ENCODE measurements at places on chromosomes 4 and X.

DNA sequence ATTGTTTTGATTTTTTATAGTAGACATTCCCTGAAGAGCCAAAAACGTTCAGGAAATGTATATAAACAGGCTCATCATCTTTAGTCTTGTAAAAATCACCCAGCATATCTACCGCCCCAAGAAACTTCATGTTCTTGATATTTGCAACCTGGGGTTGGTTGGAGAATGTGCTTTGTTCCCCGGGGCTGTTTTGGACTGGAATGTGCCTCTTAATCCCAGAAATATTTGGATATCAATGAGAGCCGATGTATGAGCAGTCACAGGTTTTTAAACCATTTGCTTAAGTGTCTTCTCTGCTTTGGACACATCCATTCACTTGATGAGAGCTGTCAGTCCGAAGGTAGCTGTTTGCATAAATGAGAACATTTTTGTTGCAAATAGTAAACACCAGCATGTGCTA is 449.7 kb downstream of the PCDH7 start:
- no peak for DNase-seq

GRCh38 chr4:149008415-149009025 is 566.3 kb upstream of the NR3C2 start:
- no peak for DNase-seq

DNA sequence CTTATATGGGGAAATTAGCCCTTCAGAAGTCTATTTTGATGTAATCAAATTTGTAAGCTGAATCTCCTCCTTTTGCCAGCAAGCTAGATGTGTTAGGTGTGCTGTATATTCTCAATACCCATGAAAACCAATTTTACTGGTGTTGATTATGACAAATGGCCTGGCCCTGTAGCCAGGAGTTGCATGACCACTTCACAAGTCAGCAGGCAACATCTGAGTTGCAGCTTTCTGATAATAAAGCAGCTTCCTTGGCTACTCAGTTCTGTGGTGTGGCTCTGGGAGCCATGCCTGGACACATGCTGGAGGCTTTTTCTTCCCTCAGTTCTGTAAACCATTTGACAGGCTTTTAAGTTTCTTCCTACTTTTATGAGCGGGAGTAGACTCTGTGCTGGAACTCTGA is 154.1 kb upstream of the CXCL13 start:
- no peak for DNase-seq

DNA sequence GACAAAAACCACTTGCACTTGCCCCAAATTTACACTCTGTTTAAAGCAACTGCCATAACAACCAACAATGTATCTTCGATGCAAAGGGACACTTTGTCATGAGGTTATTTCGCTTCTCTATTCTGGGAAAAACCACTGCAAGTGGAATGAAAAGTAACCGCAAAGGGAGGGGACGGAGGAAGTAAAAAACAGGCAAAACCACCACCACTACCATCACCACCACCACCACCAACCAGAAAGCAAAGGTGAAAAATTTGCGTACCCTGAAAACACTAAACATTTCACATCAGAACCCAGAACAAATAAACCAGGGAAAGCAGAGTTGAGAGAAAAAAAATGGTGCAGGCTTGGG is 1.2 kb upstream of the N4BP2 start:
- DNase-seq = peak; percentile 3

GRCh38 chrX:10130354-10130753 is 26.4 kb upstream of the CLCN4 start:
- DNase-seq = no peak

DNA sequence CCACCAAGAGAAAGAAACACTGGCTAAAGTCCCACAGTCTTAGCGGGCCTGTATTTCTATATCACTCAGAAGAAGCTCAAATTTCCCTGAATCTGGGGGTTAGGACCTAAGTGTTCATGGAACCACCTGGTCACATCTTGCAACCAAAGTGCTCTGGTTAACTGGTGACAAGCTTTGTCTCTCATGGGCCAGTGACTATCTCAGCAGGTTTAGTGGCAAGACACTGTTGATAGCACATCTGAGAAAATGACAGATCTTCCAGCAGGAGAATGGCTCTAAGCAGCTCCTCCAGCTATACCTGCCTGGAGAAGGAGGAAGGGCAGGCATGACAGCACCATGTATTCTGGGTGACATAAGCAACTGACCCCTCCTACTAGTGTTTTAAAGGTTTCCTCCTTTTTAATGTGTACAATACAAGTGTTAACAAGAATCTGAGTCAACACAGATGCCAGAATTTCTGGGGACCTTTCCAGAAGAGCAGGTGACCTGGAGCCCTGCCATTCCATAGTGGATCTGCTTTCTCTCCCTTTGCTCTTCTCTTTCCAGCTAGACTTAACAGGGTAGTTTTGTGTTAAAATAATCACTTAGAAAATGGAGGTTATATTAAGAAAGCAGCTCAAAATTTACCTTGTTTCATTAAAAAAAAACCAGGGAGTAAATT is 17.3 kb upstream of the QRFPR start:
- no peak for DNase-seq

DNA sequence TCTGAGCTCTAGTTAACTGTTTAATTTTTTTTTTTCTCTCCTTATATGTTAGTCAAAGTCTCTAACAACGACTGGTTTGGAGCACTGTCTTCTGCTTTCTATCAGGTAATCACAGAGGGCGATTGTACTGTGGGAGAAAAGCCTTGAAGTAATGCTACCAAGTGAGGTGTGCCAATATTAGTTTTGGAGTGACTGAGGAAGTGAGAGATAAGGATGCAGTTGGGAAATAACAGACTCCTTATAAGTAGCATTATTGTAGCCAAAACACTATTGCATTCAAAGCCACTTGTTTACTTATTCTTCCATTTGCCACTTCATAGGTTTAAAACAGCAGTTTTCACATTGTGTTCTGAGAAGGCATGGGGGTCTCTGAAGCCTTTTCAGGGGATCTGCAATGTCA is 79.1 kb upstream of the SLC6A14 start:
- DNase-seq = no peak

GRCh38 chrX:145405012-145405411 is 157.7 kb downstream of the SPANXN1 start:
- no peak for DNase-seq

DNA sequence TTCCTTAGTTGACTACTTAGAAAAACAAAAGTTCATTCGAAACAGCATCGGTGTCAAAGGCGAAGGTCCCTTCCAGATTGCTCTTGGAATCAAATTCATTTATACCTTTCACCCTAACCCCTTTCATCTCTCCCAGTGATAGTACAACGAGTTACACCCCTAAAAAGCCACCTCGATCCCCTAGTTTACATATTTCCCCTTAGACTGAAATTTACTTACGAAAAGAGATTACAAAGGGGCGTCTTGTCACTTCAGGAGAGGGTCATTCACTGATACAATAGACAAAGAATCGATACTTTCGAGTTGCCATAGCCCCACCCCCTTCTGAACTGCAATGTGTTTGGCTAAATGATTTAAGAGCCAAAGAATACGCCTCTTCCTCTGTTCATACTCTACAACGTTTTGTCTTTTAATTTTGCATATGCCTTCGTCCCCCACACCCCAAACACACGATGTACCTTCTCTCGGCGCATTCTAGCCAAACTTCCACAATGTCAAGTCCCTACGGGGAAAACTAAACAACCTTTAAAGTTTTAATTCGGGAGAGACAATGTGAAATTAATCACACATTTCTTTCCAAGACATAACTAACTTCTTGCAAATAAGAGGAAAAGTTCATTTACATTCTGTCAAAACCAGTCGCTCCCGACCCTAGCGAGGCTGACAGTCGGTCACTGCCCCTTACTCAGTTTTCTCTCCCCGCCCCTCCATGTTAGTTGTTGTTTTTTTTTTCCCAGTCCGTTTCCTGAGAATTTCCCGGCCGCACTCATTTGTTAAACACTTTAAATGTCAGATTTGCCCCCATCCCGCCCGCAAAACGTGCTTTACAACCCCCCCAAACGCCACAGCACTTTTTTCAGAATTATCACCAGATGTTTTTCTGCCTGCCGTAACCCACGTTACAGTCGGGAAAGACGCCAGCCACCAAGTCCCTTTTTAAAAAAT is 88.6 kb downstream of the HPRT1 start:
- DNase-seq = no peak

- no peak for DNase-seq
Observed at GRCh38 chrX:2635342-2635741, 55.8 kb upstream of the CD99 start.

- DNase-seq = no peak
Observed at GRCh38 chrX:31506360-31506759, 434.5 kb upstream of the FTHL17 start.

DNA sequence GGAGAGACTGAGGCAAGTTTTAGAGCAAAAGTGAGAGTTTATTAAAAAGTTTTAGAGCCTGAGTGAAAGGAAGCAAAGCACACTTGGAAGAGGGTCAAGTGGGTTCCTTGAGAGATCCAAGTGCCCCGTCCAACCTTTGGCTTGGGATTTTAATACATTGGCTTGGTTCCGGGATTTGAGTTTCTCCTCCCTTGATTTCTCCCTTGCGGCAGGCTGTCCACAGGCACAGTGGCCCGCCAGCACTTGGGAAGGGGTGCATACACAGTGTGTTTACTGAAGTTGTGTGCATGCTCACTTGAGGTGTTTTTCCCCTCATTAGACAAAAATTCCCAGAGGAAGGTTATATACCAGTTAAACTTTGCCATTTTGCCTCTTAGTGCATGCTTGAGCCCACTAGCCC is 333.5 kb downstream of the PCDH18 start:
- DNase-seq = no peak

GRCh38 chr4:102725229-102725628 is 35.5 kb downstream of the MANBA start:
- DNase-seq = no peak

- DNase-seq = no peak
Observed at GRCh38 chrX:49992853-49993252, 70.5 kb downstream of the CLCN5 start.

DNA sequence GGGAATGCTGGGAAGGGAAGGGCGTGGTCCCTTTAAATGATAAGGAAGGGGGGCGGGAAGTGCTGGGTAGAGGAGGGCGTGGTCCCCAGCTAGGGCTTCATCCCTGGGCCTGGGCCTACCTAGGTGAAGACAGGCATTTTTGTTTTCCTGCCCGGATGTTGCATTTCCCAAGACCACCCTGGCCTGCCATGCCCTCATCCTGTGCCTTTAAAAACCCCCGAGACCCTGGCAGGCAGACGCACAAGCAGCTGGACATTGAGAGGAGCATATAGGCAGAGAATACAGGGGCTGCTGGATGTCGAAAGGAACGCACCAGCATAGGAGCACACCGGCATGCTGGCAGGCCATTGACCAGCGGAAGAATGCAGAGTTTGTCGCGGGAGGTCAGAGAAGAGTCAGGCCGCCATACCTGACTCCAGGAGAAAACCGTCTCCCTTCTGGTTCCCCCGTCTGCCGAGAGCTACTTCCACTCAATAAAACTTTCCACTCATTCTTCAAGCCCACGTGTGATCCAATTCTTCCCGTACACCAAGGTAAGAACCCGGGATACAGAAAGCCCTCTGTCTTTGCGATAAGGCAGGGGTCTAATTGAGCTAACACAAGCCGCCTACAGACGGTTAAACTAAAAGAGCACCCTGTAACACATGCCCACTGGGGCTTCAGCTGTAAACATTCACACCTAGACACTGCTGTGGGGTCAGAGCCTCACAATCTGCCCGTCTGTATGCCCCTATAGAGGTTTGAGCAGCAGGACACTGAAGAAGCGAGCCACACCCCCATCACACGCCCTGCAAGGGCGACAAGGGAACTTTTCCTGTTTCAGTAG is 2.9 kb upstream of the AGA start:
- DNase-seq = no peak

DNA sequence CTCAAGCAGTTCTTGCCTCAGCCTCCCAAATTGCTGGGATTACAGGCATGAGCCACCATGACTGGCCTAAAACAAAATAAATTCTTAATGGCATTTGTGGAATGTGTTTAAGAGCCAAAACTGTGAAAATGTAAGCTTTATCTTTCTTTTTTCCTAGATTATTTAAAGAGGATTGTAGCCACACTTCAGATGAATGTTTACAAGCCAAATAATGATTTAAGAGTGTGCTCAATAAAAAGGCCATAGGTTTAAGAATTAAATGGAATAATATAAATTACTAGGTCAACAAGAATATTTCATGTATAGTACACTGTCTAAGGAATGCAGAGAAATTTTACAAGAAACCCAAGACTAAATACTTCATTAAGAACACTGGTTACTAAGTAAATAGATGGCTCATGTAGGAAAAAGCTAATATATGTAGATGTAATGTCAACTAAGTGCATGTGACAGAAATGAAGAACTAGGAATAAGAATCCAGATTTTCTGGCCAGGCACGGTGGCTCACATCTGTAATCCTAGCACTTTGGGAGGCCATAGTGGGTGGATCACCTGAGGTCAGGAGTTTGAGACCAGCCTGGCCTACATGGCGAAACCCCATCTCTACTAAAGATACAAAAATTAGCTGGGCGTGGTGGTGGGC is 21.3 kb upstream of the UGDH start:
- no peak for DNase-seq

DNA sequence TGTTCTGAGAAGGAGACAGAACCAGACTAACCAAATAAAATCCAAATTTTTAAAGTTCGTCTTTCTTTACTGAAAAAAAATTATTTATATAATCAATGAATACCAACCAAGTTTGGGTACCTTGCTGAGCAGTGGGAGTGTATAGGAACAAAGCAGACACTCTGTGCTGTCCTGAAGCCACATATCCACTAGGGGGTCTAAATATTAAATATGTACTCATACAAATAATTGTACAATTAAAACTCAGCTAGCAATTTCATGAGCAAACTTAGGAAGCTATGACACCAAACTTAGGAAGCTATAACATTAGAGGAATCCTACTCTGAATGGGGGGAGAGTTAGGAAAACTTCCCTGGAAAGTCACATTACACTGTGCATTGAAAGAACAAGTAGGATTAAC is 582.0 kb upstream of the EPHA5 start:
- no peak for DNase-seq

GRCh38 chr4:48275686-48276085 is 6.0 kb upstream of the TEC start:
- DNase-seq = no peak

DNA sequence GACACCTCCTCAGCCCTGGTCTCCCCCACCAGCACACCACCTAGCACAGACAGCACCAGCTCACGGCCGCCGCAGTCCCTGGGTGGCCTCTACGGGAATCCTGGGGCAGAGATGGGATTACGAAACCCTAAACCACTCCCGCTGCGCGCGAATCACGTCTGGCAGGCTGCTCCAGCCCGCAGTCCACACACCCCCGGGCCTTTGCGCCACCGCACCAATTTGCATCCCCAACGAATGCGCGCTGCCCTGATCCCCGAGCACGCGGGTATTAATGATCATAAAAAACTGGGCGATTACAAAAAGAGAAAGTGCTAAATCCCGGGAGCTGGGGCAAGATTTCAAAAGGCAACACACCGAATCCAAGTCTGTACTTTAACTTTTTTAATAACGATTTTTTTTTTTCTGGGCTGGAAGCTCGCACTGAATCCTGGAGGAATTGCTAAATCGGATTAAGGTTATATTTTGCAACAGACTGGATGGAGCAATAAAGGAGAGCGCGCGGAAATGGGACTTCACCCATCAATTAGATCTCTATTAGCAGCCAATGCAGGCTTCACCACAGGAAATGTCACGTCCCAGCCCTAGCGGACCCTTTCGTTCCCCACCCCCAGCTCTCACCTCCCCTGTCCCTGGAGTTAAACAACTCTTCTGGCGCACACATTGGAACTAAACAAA is 69.8 kb upstream of the TMEM33 start:
- no peak for DNase-seq

GRCh38 chr4:80128941-80129340 is 55.9 kb upstream of the ANTXR2 start:
- no peak for DNase-seq

GRCh38 chr4:6909970-6910339 is 329 bp downstream of the TBC1D14 start:
- DNase-seq = no peak

GRCh38 chr4:34043131-34043530 is 2201.2 kb downstream of the ARAP2 start:
- no peak for DNase-seq
